ENCODE measurements at places on chromosomes 1 and 21.

GRCh38 chr1:242120432-242120831 is 121.5 kb upstream of the MAP1LC3C start:
- no peak for DNase-seq

- DNase-seq: peak; percentile 52
Observed at GRCh38 chr1:198667186-198667585, 28.3 kb downstream of the PTPRC start.

DNA sequence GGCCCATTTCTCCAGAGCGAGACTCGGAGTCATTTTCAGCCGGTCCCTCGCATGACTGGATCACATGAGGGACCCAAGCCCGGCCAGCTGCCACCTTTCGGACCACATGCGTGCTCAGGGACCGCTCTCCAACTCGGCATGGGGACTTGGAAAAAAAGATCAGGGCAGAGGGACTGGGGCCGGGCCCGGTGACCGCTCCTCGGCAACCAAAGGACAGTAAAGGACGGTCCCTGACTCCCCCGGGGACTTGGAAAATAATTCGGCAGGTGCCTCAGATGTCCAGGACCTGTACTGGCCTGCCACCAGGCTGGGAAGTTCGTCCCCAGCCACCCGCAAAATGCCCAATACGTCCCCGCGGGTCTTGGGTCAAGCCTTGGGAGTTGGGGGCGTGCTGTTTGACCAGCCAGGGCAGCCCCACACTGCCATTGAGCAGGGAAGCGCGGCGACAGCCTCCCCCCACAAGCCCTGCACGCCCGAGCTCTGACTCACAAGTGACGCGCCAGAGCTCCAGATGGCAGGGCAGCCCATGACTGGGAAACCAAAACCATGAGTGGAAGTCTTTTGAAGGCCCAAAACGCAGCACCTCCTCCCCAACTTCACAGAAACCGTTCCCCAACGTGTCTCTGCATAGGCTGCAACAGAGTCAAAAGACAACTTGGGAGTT is 134.5 kb downstream of the LIPI start:
- no peak for DNase-seq

- peak; percentile 25 for DNase-seq
Observed at GRCh38 chr21:45333583-45334121, 46.0 kb upstream of the POFUT2 start.

DNA sequence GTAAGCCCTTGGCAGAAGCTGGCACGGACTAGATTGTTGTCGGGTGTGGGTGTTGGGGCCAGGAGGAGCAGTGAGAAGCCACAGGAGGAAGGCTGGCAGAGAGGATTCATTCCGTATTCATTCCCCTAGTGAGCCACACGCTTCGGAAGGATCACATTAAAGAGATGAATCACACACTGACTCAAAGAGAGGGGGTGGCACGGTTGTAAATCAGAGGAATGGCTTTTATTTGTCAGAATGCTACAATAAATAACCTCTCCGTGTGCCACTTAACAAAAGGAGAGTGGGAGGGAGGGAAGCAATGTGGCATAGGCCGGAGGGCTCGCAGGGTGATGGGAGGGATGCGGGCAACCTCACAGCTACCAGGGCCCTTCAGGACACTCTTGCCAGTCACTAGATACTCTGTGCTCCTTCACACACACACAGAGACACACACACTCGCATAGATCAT is 135.5 kb downstream of the HIVEP3 start:
- peak; percentile 77 for DNase-seq

- DNase-seq: no peak
Observed at GRCh38 chr1:225928186-225929175, 4.4 kb upstream of the PYCR2 start.

GRCh38 chr1:111436726-111437125 is 9.2 kb upstream of the OVGP1 start:
- DNase-seq: peak; percentile 33

DNA sequence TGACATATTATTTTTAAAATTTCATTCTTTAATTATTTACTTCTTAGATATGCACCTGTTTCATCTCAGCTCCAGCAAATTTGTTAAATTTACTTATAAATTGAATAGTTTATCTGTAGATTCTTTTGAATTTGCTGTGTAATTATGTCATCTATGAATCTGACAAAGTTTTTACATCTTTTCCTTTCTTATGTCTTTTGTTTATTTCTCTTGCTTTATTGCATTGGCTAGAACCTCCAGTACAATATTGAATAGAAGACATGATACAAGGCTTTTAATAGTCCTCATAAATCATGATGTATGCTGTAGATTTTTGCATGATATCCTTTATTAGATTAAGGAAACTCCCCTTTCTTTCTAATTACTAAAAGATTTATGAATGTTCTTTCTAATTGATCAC is 20.8 kb downstream of the CR1 start:
- no peak for DNase-seq

DNA sequence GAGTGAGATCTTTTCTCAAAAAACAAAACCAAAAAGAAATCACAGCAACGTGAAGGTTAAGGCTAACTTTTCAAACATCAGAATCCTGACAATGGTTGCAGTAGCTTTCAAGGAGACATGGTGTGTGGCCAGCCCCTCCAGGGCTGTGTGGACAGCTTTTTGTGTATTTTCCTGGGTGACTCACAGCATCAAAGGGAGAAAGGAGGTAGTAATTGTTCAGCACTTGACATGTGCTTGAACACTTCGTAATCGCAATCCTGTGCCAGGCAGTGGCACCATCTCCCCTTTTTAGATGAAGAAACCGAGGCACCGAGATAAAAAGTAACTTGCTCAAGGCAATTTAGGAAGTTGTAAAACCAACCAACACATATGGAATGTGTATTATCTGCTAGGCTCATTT is 10.3 kb downstream of the NBL1 start:
- DNase-seq: no peak

DNA sequence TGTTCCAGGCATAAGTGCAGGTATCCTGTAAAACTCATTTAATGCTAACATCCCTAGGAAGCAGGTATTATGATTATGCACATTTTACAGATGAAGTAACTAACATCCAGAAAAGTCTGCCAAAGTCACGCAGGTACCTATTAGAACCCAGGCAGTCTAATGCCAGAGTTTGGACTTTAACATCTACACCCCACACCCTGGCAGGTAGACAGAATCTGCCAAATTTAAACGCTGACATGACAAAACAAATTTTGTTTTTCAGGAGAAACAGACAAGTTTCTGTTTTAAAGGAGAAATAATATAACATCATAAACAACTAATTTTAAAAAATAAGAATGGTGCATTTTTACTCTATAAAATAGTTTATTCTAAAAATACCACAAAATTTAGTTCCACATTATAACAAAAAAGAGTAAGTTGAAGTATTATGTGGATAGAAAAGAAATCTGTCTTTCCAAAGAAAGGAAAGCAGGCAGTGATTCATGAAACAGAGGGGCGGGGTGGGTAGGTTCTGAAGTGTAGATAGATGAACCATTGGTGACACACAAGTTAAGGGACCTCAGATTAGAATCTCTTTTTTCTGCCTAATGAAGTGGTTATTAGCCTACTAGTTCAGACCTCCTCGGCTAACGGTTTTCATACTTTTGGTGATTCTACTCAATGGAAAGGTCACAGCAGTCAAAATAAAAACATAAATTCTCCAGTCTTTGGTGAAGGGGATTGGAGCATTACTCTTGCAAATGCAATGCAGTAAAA is 1.7 kb downstream of the ASPM start:
- DNase-seq: no peak

DNA sequence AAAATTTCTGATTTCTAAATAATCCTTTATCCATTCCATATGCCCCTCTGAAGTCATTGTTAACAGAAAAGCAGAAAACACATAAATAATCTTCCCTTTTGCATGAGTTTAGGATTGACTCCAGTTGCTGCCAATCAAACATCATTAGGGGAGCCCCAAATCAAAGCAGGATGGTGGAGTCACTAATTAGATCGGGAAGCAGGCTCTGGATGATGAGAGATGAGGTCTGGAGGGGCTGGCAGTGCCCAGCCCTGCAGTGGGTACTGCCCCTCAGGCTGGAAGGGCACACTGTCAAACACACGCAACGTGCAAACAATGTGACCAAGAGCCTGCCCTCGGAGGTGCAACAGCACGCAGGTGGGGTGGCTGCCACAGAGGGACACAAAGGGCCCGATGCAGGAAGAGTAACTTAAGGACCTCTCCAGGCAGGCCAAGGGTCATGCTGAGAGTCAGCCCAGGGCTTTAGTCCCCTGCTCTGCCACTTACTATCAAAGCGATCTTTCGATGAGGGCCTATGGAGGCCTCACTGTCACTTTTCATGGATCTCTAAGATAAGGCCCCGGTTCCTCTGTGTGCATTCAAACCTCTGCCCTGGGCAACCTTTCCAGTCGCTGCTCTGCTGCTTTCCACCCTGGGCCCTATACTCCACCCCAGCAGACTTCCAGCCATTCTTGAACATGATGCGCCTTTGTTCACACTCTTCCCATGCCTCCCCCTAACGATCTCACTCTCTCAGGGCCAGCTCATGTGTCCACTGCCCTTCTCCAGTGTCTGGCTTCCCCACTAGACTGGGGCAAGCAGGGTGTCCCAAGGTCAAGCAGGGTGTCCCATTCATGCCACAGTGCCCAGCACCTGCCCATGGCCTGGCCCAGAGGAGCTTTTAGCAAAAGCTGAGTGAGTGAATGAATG is 98.9 kb downstream of the DMRTB1 start:
- DNase-seq: no peak

DNA sequence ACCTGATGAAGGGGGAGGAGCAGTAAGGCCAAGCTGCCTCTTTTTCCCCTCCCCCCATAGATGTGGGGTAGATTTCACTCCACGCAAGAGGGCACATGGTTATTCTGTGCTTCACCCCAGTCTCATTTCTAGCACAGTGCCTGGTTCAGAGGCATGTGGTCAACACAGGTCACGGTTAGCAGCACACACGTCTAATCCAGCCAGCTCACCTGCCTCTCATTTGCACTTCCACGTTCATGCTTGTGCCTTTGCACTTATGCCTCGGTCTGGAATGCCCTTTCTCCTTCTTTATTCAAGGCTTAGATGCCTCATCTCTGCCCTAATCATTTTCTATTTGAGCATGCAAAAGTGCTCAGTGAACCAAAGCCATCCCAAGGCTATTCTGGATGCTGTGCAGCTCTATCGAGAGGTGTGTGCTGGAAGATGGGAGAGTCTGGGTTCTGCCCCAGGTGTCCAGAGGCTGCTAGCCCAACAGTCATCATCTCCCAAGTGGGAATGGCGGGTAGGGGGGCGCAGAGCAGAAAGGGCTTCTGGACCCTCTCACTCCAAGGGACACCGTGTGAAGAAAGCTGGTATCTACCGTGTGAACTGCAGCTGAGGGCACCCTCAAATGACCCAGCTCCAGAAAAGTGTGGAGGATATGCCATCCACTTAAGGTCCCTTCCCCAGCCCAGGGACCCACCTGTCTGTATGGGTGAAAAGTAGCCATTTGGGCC is 2.1 kb upstream of the A3GALT2 start:
- DNase-seq: no peak

GRCh38 chr1:166073489-166073888 is 93.3 kb downstream of the FAM78B start:
- no peak for DNase-seq

DNA sequence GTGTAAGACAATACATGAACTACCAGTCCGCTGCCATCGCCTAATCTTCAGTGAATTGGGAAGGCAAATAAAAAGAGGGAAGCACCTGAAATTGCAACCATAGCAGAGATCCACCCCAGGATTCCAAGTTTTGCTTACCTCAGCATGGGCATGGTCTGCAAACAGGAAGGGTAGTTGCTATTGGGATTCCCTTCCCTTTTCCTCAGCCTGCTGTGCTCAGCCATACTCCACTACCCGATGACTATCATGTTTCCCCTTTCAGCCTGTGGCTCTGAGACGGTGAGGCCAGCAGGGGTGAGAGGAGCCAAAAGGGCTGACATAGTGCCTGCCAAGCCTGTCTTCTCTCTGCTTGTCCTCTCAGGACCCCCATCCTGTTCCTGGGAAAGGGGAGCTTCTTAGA is 64.2 kb downstream of the GPR137B start:
- DNase-seq: no peak

GRCh38 chr1:224850446-224850845 is 79.0 kb upstream of the DNAH14 start:
- no peak for DNase-seq

GRCh38 chr1:180562640-180563025 is 3.9 kb downstream of the OVAAL start:
- no peak for DNase-seq

- DNase-seq: no peak
Observed at GRCh38 chr21:31830701-31831100, 42.1 kb upstream of the HUNK start.

DNA sequence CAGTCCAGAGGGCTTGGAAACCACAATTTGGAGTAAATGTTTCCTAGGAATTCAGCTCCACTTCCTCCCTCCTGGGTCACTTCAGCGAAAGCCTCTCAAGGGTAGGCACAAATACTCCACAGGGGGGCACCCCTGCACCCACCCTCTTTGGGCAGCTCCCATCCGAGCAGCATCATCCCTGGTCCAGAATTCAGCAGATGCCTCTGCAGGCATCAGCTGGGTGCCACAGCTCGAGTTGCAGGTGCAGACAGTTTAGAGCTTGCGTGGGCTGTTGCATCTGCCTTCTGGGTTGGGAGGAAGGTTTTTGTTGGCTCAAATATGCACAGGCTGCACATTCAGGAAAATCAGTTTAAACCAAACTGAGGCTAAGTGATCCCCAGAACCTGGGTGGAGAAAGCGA is 25.0 kb downstream of the KANK4 start:
- DNase-seq: no peak

DNA sequence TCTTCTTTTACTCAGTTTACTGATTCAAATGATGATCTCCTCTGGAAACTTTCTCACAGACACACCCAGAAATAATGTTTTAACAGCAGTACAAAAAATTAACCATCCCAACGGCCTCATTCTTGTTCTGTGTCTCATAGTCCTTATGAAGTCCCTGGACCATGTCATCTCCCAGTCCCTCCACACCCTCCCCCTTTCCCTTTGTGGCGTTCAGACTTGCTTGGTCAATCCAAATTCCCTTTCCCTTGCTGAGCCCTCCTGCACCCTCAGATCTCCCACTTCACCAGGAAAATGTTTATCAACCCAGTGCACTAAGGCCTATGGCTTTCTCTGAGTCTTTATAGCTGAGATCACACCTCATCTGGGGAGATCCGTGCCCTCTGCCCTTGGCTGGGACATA is 85.9 kb downstream of the CENPF start:
- no peak for DNase-seq

DNA sequence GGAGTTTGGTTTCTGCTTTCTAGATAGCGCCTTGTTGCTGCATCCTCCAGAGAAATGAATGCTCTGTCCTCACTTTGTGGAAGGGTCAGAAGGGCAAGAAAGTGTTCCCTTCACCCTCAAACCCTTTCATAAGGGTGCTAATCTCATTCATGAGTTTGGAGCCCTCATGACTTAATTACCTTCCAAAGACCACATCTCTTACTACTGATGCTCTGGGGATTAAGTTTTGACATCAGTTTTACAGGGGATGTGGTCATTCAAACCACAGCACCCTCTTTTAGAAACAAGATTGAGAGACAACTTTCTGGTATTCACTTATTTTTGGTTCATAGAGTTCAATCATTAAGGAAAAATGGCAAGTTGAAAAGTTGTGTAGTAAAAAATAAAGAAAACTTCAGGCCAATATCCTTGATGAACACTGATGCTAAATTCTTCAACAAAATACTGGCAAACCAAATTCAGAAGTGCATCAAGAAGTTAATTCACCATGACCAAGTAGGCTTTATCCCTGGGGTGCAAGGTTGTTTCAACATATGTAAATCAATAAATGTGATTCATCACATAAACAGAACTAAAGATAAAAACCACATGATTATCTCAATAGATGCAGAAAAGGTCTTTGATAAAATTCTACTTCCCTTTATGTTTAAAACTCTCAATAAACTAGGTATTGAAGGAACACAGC is 442.1 kb downstream of the PTBP2 start:
- DNase-seq: no peak
